CD4-positive, alpha-beta T cell treated with Interferon alpha-2 for 1 hour (primary cell): ENCODE measurements at places on chromosomes 12 and 14.
A peak's percentile ranks its signal among the peaks of the same experiment; 100 is the strongest.

- no peak for DNase-seq
These were observed 9.2 kb upstream of the TIGAR start for GRCh38 chr12:4311776-4312175.

DNA sequence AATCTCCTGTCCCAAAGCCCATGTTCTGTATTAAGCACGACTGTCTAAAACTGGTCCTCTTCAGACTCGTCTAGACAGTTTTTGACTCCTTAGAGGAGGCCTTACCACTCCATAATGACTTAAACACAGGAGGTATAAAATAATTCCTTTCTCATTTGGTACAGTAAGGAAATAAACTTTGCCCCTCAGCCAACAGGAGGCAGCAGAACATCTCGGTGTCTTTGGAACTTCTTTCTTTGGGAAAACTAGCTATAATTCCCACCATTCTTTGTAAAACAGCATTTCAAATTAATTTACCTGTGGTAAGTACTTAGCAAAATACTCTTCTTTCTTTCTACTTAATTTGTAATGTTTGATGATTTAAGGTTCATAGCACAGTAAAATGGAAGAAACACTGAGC lies 292.7 kb upstream of the G2E3 start:
- DNase-seq, result no peak

GRCh38 chr14:66634876-66635275 lies 126.9 kb downstream of the GPHN start:
- no peak for DNase-seq

GRCh38 chr12:130793554-130793849 lies 45.5 kb downstream of the STX2 start:
- DNase-seq, result no peak

- no peak for DNase-seq
These were observed 33.1 kb downstream of the KCNH5 start for GRCh38 chr14:63012171-63012570.

GRCh38 chr14:24389226-24389848 lies 9.5 kb upstream of the NYNRIN start:
- no peak for DNase-seq

GRCh38 chr12:120642826-120643225 lies 2.4 kb downstream of the CABP1 start:
- DNase-seq, result no peak

DNA sequence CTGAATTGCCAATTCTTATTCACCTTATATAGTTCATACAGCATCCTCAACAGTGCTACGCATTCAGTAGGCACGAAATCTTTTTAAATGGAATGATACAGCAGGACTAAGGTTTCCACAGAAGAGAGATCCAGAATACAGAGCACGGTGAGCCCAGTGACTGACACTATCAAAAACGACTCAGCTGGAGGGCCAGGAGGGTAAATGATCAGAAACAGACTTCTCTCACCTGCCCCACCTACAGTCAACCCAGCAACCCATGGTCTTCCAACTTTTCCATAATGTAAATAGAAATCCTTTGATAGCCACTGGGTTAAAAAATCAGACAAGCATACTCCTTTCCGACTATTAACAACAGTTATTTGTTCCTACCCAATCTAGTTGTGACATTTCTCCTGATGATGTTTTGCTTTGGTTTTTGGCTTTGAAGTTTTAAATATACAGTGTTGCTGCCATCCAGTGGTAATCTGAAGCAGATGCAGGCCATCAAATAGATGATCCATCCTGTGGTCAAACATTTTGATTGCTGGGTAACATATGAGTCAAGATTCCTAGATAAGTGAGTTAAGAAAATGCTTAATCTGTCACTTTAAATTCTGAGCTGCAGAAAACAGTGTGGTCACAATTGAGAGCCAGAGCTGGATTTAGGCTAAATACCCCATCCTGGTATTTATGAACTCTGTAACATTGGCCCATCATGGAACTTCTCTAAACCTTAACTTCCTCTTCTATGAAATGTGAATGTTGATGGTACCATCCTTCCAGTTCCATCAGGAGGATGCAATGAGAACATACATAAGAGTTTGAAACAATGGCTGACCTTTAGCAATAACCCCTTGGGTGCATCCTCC lies 42.0 kb downstream of the GPHB5 start:
- DNase-seq, result no peak

GRCh38 chr12:131755305-131756113 lies 44.6 kb downstream of the SFSWAP start:
- peak; percentile 46 for DNase-seq

DNA sequence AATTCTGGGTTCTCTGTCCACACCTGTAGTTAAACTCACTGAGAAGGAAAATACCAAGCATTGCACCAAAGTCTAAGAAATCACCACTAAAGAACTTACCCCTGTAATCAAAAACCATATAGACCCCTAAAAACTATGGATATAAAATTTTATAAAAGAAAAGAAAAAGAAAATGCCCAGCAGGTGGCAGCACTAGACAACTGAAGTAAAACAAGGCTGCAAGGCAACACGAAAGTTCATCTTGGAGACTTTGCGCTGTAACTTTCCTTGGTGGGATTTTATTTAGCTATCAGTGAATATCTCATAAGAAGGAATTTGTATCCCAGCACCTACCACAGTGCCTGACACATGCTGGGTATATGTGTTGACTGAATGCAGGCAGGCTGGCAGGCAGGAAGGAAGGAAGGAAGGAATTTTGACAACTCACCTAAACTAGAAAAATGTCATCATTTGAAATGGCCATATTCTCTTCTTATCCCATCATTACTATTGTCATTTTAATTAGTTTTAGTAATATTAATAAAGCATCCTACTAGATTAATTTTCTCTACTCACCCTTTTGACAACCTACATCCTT lies 68.2 kb upstream of the ETV6 start:
- DNase-seq, result peak; percentile 60

GRCh38 chr12:30978639-30979038 lies 52.1 kb downstream of the TSPAN11 start:
- no peak for DNase-seq

GRCh38 chr12:58529897-58530741 lies 390.2 kb downstream of the LRIG3 start:
- no peak for DNase-seq

- DNase-seq, result no peak
These were observed 138.4 kb downstream of the ADGRD1 start for GRCh38 chr12:131091976-131092691.

- DNase-seq, result no peak
These were observed 40.2 kb downstream of the UBE3B start for GRCh38 chr12:109517619-109518018.

- DNase-seq, result no peak
These were observed 4.5 kb downstream of the KRT83 start for GRCh38 chr12:52316701-52317100.

GRCh38 chr14:76088771-76089571 lies 62.8 kb upstream of the GPATCH2L start:
- no peak for DNase-seq
